ENCODE measurements at places on chromosomes 1 and 21.

- DNase-seq: peak; percentile 36
These were observed 42.1 kb upstream of the ZNF496 start for GRCh38 chr1:247373721-247374141.

GRCh38 chr21:45382697-45382997 is 22.3 kb upstream of the COL18A1 start:
- DNase-seq: no peak

DNA sequence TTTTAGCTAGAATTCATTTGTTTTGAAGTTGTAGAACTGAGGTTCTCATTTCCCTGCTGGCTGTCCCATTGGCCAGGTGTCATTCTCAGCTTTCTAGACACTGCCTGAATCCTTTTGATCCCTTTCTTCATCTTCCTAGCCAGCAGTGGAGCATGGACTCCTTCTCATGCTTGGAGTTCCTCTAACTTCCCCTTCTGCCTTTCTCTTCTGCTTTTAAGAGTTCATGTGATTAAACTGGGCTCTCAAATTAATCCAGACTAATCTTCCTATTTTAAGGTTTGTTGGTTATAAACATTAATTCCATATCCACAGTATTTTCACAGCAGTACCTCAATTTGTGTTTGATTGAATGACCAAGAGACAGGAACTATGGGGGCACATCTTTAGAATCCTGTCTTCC is 52.3 kb downstream of the ADAMTS5 start:
- DNase-seq: no peak

DNA sequence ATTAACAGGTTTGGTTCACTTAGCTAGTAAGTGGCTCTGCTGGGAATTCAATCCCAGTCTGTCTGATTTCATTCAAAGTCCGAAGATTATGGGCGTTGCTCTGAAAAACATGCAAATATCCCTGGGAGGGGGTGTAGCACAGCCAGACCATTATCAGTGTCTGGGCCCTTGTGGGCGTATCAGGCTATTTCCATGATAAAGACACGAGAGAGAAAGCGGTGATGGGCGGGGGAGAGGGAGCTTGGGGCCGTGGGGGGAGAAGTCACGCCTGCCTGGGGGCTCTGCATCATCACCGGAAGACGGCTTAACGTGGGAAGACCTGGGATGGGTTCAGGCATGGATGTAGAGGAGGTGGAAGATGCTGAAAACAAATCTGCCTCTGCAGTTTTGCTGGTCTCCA is 25.8 kb downstream of the IL6R start:
- no peak for DNase-seq

- no peak for DNase-seq
These were observed 167.3 kb upstream of the ZNF644 start for GRCh38 chr1:91189096-91189495.

- peak; percentile 46 for DNase-seq
These were observed 113.7 kb upstream of the RRP15 start for GRCh38 chr1:218171302-218171893.

GRCh38 chr1:96039910-96040309 is 681.7 kb upstream of the PTBP2 start:
- no peak for DNase-seq

DNA sequence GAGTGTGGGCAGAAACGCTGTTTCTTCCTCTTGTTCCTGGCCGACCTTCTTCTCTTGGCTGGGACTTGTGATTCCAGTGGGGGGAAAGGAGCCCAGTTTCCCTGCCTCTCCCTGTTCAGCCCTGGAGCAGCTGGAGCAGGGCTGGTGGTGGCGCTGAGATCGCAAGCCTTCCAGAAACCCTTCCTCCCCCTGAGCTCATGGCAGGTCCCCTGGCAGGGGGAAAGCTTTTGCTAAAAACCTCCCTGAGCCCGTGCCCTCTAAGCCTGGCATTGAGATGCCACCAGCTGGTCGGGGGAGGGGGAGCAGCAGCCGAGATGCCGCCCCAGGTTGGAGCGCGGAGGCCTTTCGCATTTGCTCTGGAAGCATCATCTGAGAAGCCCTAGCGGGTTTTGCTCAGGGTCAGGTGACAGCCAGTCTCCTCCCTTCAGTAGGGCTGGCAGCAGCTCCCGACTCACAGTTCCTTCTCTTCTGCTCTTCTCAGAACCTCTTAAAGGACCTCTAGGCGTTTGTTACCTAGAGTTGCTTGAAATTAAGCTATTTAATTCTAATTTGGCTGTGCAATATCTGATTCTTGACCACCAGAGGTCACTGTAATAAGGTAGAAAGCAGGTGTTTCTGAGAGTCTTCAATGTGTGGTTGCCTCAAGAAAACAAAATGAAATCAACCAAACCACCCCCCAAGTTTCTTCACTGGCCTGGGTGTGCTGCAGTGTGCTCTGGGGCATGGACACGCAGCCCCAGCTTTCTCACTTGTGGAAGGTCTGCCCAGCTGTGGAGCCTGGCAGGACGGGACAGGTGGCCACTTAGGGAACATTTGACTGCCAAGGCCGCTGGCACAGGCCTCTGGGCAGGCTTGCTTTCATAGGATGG is 257.3 kb downstream of the CAMTA1 start:
- peak; percentile 45 for DNase-seq

DNA sequence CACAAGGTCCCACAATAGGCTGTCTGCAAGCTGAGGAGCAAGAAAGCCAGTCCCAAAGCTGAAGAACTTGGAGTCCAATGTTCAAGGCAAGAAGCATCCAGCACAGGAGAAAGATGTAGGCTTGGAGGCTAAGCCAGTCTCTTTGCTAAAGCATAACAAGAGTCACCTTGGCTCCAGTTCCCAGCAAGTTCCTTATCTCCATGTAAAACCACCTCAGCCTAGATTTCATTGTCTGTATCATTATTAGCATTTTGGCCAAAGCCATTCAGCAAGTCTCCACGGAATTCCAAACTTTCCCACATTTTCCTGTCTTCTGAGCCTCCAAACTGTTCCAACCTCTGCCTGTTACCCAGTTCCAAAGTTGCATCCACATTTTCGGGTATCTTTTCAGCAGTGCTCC is 36.9 kb downstream of the PIGM start:
- no peak for DNase-seq

DNA sequence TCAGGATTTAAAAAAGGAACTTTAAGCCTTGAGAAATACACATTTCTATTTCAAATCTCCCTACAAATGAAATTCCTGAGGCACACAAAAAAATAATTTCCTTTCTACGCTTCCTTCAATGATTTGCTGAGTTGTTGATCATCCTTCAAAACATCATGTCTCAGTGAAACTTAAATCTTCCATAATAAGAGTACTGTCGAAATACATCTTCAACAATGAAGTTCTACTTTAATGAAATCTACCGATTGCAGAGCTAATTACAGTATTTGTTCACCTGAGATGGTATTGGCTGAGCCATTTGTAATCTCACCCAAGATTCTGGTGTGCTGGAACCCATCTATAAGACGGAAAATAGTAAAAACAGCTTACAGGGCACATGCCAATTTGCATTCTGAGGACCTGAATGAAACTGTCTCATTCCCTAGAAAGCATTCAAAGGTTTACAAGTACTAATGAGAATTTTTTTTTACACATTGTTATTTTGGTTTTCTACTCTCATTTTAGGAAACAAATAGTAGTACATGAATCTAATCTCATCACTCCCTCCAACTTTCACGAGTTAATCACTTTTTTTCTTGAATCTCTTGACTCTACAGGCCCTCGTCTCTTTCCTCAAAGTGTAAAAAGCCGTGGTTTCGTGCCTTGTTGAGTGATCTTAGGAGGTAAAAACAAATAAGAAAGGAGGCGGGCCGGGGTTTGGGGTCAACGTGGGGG is 1.1 kb downstream of the CHML start:
- no peak for DNase-seq

DNA sequence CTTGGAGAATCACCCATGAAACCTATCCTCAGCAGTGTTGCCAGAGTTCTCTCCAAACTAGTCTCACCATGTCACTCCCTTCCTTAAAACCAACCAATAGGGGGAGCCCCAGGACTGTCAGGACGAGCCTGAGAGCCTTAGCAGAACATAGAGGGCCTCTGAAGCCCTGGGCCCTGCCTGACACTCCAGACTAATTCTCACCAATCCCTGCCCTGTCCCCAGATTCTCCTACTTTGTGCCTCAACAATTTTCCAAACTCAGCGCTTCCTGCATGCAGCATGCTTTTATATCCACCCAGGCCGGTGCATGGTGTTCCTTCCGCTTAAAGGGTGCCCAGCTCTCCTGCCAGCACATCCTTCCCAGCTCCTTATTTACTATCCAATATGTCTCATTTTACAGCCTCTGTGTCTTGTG is 42.7 kb downstream of the HSD3B1 start:
- peak; percentile 67 for DNase-seq

DNA sequence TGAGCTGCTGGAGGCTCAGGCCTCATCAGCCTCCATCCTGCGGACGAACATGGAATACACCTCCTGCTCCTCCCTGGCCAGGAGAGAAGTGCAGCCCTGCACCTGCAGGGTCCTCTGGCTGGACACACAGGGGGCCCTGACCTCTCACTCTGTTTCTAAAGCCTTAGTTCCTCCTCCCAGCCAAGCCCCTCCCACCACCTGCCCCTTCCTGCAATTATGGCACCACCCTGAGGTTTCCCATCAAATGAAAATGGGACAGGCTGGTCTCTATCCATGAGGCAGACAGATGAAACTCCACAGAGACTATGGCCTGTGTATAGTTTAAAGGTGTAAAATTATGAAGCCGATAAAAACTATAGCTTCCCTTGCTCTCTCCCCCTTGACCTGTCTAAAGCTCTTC is 42.6 kb downstream of the CACNA1S start:
- no peak for DNase-seq

DNA sequence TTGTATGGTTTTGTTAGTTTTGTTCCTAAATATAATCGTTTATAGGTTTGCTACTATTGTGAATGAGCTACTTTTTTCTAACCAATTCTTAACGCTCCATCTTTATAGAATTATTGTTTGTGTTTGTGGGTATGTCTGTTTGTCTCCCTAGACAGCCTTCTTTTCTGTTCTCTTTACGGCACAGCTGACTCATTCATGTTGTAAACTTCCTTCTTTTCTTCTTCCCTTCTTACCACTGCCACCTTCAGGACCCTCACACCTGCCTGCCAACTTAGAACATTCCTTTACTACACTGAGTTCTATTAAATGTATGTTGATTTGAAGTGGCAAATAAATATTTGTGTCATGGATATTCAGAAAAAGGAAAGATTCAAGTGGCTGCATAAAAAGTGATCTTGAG is 29.1 kb downstream of the AK5 start:
- DNase-seq: no peak

GRCh38 chr1:47881505-47882442 is 115.4 kb downstream of the TRABD2B start:
- peak; percentile 82 for DNase-seq
